ENCODE measurements at places on chromosomes 7 and 10.

DNA sequence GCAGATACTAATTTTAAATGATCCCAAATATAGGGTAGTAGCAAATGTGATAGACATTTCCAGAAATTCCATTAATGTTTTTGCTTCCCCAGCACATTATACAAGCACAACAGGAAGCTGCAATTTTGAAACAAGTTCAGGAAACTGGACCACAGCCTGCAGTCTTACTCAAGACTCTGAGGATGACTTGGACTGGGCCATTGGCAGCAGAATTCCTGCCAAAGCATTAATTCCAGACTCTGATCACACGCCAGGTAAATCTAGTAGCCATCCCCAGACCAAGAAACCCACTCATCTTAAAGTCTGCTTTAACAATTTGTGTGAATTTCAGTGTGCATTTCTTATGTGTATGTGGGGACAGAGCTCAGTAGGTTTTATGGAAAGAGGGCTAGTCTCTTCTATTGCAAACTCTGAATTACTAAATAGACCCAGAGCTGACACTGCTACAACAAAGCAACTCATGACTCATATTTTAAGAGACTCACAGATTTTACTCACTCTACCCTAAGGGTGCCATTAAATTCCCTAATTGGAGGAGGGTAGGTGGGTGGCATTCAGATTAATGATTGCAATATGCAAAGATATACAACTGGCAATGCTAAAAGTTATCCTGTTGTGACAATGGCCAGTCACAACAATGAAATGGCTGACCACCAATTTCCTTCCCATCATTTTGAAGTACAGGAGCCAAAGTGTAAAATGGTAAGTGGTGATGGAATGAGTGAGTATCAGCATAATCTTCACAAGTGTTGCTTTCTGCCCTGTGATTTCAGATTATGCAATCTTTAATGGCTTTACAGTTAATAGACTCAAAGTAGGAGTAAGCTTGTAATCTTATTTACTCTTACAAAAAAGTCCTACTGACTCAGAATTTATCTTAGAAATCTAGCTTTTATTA lies 317.6 kb upstream of the PLXDC2 start:
- no peak for DNase-seq

DNA sequence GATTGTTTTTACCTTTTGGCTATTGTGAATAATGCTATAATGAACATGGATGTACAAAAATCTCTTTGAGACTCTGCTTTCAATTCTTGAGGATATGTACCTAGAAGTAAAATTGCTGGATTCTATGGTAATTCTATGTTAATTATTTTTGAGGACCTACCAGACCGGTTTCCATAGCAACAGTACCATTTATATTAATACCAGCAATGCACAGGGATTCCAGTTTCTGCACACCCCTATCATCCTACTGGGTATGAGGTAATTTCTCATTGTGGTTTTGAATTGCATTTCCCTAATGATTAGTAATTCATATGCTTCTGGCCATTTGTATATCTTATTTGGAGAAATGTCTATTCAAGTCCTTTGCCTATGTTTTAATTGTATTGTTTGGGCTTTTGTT lies 9.9 kb upstream of the PPP1R9A start:
- no peak for DNase-seq

DNA sequence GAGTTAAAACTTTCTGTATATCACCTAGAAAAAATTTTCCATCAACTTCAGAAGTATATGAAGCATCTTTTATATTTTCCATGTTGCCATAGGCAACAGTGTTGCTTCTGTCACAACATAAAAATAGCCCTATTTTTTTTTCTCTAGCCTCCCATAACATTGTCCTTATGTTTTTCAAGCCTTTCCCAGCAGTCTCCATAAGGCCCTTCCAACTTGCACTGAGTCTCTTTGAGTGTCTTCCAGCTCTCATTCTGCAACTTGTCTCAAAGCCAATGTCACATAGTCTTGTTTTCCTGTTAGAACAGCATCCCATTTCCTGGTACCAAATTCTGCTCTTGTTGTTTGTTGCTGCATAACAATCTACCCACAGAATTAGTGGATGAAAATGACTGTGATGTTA lies 1055.5 kb upstream of the GHITM start:
- no peak for DNase-seq

GRCh38 chr7:1052031-1052818 lies 7.9 kb downstream of the GPR146 start:
- no peak for DNase-seq

GRCh38 chr10:42954766-42955492 lies 121.9 kb upstream of the RET start:
- DNase-seq = no peak

- no peak for DNase-seq
Measured at GRCh38 chr7:17932770-17933169, 7.5 kb downstream of the SNX13 start.

GRCh38 chr7:17598846-17599245 lies 300.4 kb downstream of the AHR start:
- DNase-seq = no peak

- DNase-seq = no peak
Measured at GRCh38 chr7:84837405-84837804, 349.5 kb downstream of the SEMA3D start.

GRCh38 chr10:57661206-57661605 lies 606.5 kb downstream of the IPMK start:
- no peak for DNase-seq

- DNase-seq = peak; percentile 50
Measured at GRCh38 chr10:14588084-14588937, 186.4 kb downstream of the FAM107B start.

DNA sequence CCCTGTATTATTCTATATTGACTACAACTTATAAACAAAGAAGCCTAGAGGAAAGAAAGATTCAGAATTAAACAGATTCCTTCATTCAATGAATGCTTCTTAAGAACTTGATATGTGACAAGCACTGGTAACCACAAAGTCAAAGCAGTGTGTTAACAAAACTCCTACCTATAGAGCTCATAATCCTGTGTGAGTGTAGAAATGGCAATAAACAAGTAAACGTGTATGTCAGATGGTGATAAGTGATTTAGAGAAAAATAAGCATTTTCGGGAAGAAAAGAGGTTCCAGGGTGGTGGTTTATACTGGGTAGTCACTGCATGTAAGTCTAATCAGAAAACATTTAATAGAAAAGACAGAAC lies 141.3 kb downstream of the JMJD1C start:
- DNase-seq = no peak
